Omental fat pad (tissue), 4 donors: ENCODE measurements at places on chromosomes 2 and 18.

GRCh38 chr2:236359426-236360045, 95.3 kb upstream of the ASB18 start:
- DNase-seq = no peak

GRCh38 chr2:16256601-16257321, 316.4 kb downstream of the MYCN start:
- no peak for DNase-seq

DNA sequence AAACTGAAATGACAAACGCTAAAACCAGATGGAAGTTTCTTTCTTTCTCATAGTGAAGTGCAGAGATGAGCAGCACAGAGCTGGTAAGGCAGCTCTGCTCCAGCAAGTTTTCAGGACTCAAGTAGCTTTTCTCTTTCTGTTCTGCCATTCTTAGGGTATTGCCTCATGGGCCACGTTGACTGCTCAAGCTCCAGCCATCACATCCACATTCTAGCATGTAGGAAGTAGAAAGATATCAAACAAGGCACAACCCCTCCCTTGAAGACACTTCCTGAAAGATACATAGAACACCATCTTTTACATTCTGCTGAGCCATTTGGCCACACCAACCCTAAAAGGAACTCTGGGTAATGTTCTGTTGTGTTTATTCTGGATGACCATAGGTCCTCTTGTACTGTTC, 48.5 kb upstream of the GLI2 start:
- no peak for DNase-seq

GRCh38 chr2:108927405-108927804, 61.6 kb downstream of the EDAR start:
- no peak for DNase-seq

GRCh38 chr2:160322320-160322719, 122.2 kb upstream of the ITGB6 start:
- no peak for DNase-seq

- no peak for DNase-seq
These were observed 112.2 kb upstream of the TACR1 start for GRCh38 chr2:75311521-75311920.

DNA sequence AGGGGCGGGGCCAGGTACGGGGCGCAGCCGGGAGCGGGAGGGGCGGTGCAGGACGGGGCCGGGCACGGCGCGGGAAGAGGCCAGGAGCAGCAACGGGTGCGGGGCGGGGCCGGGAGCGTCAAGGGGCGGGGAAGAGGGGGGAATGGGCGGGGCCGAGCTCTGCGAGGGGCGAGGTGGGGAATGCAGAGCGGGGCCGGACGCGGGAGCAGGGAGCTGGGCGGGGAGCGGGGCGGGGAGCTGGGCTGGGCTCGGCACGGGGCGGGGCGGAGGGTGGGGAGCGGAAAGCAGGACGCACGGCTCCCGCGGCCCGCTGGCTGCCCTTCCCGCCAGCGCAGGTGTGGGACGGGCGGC, at the start of gene IMPA2:
Gene IMPA2 (plus strand): TSS at position 316 of the 351 bp plus-strand sequence. CDS start 163 bp downstream, outside the sequence.
- no peak for DNase-seq
